ENCODE measurements at places on chromosomes 4 and X. TPM values are rescaled to one million over a fixed set of nuclear protein-coding genes. Genes with fewer than 3 reads are reported as not detected.

The GSX2 gene
- polyA plus RNA-seq, result not detected

The PAGE5 gene
- not detected for polyA plus RNA-seq

The GC gene
- 1.1 TPM for polyA plus RNA-seq

GRCh38 chrX:109773374-109773773 is 40.3 kb upstream of the ACSL4 start:
- no peak for DNase-seq

DNA sequence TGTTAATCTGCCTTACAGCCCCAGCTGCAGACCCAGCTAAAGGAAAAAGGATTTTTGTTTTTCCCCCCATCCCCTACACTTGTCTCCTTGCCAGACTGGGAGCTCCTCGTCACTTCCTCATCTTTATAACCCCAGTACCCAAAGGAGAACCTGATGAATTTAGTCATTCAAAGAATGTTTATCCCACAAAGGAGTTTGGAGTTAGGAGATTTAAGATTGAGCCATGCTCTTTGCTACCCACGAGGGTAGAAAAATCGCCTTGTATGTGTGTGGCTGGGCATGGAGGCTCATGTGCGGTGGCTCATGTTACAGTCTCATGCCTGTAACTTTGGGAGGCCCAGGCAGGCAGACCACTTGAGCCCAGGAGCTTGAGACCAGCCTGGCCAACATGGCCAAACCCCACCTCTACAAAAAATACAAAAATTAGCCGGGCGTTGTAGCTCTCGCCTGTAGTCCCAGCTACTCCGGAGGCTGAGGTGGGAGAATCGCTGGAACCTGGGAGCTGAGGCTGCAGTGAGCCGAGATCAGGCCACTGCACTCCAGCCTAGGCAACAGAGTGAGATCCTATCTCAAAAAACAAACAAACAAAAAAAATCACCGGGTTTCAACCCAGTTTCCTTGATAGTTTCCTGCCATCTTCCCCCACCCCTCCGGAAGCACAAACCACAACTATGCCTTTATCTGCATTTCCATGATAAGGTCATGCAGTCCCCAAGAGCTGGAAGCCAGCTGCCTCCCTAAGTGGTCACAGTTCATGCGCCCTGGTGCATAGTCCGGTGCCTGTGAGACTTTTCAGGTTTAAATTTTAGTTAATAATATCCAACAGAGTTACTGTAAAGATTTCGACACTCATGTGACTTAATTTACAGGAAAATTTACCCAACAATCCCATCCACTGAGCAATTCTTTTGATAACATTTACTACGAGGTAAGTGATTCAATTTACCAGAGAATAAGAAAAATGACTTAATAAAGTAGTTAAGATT is 1.5 kb downstream of the CFAP97 start:
- no peak for DNase-seq

DNA sequence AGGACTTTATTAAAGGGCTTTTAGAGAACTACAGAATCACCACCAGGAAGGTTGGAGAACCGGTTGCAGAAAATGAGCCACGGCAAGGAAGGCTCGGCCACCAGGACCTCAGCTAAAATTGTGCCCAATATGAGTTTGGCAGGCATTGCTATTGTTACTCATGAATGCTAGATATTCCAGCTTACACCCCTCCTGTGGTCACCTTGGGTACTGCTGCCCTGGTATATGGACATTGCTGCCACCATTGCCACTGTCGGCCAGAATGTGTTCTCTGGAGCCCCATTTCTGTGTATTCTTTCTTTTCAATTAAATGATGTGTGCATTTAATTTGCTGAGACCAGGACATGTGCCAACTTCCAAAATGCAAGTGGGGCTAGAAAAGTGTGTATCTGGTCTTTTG is 626.7 kb upstream of the BOD1L1 start:
- DNase-seq, result no peak

- no peak for DNase-seq
Observed at GRCh38 chr4:76691807-76692582, 205.9 kb downstream of the SOWAHB start.

GRCh38 chr4:105651884-105652283 is 56.6 kb downstream of the INTS12 start:
- DNase-seq, result no peak

DNA sequence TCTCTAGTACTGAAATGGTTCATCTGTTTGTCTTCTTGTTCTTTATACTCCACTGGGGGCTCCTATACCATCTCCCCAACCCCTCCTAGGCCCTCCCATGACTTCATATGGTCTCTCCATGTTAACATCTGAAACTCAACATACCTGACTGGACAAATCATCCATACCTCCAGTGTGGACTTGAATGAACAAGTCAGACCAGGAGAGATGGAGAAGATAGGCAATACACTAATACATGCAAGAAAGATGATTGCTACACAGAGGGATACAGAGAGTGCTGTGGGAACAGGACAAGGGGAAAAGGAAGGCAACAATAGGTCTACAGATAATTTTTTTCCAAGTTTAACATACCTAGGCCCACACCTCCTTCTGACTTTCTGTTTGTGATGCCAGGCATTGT is 175.1 kb downstream of the FHIP1A start:
- no peak for DNase-seq

DNA sequence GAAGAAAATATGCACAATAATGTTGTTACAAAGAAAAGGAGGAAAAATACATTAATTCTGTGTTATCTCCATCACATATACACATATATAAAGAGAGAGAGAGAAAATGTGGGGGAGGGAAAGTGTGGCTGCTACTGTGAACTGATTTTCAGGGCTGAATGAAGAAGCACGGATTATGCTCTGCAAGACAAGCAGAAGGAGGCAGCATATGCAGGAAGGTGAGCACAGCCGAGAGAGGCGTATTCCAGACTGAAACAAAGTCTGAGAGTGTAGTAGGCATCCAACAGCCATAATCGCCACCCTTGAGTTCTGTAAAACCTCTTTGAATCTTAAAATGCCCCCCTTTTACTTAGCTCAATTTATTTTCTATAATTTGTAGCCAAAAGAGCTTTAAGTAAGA is 1081.8 kb upstream of the GRID2 start:
- DNase-seq, result no peak

DNA sequence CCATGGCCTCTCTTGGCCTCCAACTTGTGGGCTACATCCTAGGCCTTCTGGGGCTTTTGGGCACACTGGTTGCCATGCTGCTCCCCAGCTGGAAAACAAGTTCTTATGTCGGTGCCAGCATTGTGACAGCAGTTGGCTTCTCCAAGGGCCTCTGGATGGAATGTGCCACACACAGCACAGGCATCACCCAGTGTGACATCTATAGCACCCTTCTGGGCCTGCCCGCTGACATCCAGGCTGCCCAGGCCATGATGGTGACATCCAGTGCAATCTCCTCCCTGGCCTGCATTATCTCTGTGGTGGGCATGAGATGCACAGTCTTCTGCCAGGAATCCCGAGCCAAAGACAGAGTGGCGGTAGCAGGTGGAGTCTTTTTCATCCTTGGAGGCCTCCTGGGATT is 8.0 kb downstream of the CLDN2 start:
- no peak for DNase-seq

- DNase-seq, result no peak
Observed at GRCh38 chr4:24226667-24227066, 336.8 kb upstream of the PPARGC1A start.

All from left lung (tissue), 14 donors.